Mesenteric fat pad (tissue), 1 donor: ENCODE measurements at places on chromosomes 2 and 18. TPM values are rescaled to one million over a fixed set of nuclear protein-coding genes. Genes with fewer than 3 reads are reported as not detected.

DNA sequence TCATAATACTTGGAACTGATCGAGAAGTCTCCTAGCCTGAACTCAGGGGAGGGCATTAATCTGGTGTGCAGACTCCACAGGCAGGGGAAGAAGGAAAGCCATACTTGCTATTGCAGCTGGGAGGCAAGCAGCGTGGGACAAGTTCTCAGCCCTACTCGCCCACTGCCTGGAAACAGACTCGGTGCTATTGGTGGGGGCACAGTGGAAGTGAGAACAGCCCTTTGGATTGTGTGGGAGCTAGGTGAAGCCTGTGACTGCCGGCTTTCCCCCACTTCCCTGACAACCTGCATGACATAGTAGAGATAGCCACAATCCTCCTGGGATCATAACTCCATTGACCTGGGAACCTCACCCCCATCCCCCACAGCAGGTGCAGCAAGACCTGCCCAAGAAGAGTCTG, 301.3 kb downstream of the RIT2 start:
- DNase-seq, result no peak

DNA sequence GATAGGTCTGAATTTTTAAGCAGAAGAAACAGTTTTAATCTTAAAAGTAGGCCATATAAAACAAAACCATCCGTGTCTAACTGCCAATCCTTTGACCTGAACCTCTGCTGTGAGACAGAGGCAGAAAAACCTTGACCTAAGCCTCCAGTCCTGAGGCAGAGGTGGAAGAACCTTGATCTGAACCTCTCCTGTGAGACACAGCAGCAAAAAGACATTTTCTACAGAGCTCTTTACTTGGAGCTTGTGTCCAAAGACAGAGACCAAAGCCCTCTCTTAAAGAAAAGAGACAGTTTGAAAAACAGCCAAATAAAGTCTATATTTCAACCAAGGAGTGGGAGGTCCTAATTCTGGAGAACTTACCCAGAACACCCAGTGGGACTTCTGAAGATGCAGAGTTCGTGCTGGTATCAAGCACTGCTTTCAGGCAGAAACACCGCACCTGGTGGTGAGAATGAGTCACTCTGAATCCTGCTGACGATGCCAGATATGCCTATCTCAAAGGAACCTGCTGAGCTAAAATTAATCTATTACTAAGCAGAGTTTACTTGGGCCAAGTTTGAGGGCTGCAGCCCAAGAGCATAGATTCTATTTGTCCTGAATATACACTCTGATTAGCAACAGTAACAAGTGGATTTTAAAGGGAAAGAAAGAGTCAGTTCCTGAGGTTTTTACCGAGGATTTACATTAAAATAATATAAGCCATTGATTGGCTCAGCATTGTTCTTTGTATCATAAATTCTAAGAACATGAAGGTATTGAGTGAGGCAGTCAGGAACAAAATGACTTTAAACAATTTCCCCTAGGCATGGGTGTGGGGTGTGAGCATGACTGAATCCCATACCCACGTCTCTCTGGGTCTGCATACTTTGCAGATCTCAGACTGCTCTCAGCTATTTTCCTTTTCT, 806.4 kb downstream of the TRIB2 start:
- no peak for DNase-seq

DNA sequence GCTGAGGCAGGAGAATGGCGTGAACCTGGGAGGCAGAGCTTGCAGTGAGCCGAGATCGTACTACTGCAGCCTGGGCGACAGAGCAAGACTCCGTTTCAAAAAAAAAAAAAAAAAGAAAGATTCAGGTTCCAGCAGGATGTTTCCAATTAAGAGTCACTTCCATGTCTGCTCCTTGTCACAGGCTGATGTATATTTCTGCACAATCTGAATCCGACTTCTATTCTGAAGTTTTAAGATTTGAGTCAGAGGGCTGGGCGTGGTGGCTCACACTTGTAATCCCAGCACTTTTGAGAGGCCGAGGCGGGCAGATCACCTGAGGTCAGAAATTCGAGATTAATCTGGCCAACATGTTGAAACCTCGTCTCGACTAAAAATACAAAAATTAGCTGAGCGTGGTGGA, 24.7 kb downstream of the SNRPD1 start:
- DNase-seq, result no peak

GRCh38 chr2:37555457-37555856, 116.0 kb downstream of the CDC42EP3 start:
- DNase-seq, result no peak

DNA sequence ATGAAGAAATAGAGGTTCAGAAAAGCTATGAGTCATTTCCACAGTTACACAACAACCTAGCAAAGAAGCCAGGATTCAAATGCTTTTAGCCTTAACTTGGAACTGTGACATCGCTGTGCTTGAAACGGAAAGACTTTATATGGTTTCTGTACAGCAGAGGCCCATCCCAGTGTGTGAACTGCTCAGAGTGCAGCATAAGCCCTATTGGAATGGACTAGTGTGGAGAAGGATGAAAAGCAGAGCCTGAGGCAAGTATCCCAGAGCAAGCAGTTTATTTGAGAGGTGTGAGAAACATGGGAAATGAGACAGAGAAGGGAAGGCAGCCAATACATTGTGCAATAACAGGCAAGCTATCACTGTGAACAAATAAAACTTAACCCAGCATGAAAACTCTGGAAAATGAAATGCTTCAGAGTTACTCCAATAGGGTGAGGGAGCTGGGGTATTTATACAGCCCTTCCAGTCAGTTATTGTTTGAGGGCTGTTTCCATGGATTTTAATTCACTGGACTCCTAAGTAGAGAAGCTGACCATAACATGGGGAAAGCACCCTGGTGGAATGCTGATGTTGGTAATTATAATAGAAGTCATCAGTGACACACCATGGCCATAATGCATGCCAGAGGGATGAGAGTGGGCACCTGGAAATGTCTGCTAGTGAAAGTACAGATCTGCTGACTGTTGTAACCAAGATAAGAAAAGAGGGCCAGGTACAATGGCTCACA, 254.0 kb upstream of the POU3F3 start:
- DNase-seq, result no peak

DNA sequence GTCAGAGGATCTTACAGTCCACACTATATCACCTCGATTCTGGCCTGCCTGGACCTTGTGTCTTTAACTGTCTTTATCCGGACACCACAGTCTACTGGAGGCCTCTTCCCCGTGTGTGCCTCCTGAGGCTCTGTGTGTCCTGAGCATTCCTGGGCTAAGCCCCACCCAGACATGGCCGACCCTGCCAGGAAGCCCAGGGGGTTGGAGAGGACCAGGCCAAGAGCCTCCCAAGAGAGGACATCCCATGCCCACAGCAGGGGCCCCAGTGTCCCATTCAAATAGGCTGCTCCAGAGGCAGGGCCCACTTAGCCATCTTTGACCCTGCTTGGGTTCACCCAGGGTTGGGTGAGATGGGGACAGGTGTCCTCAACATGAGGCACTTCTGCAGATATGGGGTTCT, 84.7 kb upstream of the OTOS start:
- DNase-seq, result peak; percentile 47

DNA sequence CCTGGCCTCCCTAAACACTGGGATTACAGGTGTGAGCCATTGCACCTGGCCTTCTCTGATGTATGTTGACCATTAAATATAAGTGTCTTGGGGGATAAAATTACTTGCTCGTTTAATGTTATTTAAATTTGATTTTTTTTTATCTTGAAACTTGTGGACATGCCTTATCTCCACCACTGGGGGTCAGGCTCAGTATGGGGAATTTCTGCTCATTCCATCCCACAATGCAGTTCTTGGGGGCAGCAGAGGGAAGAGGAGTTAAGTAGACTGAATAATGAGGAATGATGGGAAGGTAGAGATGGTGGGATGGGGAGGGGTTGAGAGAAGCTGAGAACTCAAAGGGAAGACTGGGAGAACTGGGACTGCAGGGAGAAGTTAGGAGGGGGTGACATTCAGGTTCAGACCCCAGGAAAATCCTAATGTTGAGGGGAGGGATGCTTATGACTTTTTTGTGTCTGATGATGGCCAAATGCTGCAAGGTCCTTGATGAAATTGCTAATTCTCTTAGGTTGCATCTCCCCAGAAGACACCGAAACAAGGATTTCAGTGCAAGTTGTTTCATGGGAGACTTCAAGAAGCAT, 174.2 kb downstream of the MIB1 start:
- no peak for DNase-seq

- DNase-seq, result no peak
Observed at GRCh38 chr2:29351916-29352591, 236.8 kb downstream of the CLIP4 start.

DNA sequence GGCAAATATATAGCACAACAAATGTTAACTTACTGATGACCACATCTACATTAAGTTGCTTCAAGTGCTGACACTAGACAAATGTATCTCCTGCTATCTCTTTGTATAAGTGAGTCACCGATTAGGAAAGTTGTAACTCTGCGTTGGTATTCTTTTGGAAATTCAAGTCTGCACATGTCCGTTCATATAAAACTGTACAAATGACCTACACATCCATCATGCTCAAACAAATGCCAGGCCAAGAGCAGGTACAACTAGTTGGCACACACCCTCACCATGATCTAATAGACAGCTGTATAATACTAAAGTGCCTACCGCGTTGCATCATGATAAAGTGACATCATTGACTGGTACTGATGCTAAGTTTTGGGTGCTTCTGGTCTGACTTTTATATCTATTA, 141.1 kb downstream of the RBMS1 start:
- no peak for DNase-seq

DNA sequence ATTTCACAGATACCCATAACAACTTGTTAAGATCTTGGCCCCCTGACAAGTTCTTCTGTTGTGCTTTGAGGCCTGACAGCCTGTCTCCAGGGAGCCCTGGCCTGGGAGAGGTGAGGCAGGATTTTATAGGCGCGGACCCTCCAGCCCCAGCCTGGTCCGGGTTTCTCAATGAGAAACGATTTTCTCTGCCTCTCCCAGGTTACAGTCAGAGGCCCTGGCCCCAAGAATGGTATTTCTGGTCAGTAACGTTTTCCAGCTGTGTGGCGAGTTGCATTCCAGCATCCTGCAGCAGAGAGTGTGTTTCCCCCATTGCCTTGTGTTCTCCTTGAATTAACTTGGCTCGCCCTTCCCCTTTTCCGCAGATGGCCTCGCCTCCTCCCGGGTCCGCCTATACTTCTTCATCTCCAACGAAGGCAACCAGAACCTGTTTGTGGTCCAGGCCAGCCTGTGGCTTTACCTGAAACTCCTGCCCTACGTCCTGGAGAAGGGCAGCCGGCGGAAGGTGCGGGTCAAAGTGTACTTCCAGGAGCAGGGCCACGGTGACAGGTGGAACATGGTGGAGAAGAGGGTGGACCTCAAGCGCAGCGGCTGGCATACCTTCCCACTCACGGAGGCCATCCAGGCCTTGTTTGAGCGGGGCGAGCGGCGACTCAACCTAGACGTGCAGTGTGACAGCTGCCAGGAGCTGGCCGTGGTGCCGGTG, 3.0 kb downstream of the INHBB start:
- DNase-seq, result no peak

DNA sequence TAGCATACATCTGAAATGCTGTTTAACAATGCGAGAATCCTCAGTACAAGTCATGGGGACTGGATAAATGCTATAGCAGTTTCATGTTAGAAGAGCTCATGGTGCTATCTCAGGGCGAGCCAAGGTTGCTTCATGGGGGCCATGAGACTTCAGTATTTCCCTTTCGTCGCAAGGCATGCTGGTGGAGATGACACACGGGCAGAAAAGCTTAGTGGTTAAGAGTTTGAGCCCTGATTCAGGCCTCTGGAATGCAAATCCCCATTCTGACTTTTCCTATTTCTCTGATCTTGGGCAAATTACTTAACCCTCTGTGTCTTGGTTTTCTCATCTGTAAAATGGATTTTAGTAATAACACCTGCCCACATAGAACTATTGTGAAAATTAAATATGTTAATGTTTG, 57.4 kb upstream of the EPHA4 start:
- no peak for DNase-seq

DNA sequence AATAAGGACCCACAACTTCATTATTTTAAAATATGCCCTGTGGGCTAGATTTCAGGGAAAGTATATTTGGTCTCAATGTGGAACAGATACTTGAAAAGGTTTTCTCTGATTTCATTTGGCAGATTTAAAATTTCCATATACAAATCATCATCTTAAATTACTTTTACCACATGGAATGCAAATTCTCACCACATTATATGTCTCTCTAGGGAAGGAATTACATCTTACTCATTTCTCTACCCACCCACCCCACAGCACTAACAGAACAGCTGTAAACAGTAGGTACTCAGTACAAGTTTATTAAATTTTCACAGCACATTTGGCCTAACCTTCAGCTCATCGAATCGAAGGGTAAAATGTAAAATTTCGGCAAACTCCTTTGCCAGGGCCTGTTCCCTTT, 104.0 kb downstream of the CYRIA start:
- DNase-seq, result no peak

DNA sequence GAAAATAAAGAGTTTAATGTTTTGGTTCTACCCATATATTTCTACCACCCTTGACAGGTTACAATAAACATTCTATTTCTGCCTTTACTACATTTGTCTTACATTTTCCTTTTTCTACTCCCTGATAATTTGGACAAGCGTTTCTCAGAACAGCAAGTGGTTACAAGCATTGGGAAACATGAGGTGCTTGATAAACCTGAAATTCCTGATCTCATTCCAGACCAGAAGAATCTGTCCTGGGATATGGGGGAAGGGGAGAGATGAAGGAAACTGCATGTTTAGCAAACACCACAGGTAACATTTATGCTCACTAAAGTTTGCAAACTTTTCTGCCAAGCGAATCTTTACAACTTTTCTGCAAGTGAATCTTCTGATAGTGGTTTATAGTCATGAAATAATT, 28.3 kb upstream of the DSC1 start:
- no peak for DNase-seq

DNA sequence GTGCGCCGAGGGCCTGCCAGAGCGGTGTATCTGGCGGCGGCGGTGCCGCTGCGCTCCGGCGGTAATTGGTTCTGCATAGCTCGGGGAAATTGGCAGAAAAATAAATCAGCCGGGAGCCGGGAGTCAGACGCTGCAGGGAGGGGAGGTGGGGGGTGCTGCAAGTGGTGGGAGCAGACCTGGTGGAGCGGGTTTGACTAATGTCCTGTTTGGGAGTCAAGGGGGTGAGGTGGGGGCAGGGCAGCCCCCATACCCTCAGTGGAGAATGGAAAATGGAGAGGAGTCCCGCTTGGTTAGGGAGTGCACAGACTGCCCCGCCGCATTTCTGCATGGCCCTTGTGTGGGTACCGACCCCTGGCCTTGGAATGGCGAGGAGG, 107.3 kb downstream of the DYSF start:
- DNase-seq, result no peak

DNA sequence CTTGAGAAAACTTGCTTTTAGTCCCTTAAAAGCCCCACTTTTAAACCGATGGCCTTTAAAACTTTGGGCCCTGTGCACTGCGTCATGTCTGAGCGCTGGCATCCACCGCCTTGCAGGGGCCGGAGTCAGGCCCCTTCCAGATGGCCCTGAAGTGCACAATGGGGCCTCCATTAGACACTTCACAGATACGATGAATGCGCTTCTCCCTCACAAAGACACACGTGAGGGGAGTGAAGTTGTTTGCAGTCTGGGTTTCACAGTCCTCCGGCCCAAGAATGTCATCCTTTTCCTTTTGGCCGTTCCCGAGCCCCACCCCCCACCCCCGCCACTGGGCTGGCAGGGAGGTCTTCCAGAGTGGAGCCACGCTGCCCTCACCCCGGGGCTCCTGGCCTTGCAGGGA, 415.1 kb upstream of the SALL3 start:
- no peak for DNase-seq

POLR1A gene
- total RNA-seq, result 43.6 TPM

GCG gene
- not detected for total RNA-seq

MFSD2B gene
- total RNA-seq, result not detected

CACNB4 gene
- total RNA-seq, result 1.7 TPM

WNT10A gene
- total RNA-seq, result not detected

ERBB4 gene
- total RNA-seq, result 0.45 TPM

ANKRD29 gene
- total RNA-seq, result 11.9 TPM
